ENCODE measurements at places on chromosomes 4 and X.

DNA sequence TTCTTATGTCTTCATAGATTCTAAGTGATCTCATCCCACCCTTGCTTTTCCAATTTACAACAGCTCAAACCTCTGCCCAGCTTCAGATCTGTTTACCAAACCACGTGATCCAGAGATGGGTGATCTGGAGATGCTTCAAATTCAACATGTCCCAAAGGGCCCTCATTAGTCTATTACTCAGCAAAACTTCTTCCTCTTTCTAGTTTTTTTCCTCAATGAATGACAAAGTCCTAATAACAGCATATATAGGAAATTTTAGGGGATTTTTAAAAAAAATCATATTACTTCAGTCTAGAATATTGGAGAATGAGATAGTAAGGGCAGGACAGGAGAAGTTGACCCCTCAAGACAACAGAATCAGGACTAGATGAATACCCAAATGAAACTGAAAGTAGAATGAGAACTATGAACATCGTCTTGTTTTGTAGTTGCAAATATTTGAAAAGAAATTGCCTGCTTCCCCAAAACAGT is 127.1 kb downstream of the CFAP299 start:
- DNase-seq: no peak

DNA sequence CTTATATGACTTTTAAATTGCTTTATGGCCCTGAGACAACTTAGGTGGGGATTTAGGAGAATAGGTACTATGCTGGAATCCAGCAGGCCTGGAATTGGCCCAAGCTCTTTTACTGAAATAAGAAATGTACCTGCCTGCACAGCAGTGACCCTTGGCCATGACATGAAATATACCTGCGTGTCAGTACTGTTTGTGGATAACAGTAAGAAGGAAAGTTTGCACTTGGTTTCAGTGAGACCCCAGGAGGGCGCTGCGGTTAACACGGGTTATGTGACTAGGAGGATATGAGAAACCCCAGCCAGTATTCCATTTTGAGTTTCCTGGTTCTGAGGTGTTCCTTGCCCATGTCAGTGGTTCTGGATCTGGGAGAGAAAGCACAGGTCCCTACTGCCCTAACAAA is 5.3 kb downstream of the MTM1 start:
- DNase-seq: no peak

GRCh38 chrX:53476371-53476770 is 42.2 kb upstream of the HSD17B10 start:
- no peak for DNase-seq

- no peak for DNase-seq
These were observed at the start of gene IRS4 for GRCh38 chrX:108736509-108737479. Gene IRS4, minus strand, starts transcription at chrX:108736563.

- peak; percentile 45 for DNase-seq
These were observed 136.0 kb downstream of the GUCY2F start for GRCh38 chrX:109345856-109346255.

- no peak for DNase-seq
These were observed 176.3 kb downstream of the ENOX2 start for GRCh38 chrX:130726661-130727060.

DNA sequence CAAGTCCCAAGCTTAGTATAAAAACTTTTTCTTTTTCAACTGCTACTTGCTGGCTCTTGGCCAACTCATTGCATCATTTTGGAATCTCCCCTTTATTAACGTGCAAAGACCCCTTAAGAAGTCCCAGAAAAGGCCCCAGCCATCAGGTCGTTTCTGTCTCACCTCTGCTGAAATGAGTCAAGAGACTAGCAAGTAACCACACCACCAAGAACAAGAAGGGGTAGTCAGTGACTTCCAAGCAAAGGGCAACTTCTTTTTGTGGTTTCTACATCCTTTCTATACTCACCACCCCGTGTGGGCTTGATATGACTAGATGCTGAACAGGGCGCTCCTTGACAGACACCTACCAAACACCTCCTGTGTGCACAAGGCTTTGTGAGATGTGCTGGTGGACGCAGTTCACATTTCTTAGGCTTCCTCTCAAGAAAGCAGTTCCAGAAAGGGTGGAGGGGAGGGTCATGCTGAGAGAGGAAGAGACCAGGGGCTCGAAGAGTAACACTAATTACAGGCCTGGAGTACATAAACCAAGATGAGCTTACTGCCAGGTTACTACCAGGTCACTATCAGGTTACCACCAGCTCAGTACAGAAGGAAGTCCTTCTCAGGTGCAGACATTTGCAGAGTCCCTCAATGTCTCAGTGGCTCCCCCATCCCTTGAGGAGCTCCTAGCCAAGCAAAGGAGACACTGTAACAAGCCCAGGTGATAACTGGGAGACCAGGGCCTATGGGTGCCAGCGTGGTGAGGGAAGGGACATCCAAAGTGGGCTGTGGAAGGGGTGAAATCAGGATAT is 19.3 kb downstream of the JAKMIP1 start:
- no peak for DNase-seq

DNA sequence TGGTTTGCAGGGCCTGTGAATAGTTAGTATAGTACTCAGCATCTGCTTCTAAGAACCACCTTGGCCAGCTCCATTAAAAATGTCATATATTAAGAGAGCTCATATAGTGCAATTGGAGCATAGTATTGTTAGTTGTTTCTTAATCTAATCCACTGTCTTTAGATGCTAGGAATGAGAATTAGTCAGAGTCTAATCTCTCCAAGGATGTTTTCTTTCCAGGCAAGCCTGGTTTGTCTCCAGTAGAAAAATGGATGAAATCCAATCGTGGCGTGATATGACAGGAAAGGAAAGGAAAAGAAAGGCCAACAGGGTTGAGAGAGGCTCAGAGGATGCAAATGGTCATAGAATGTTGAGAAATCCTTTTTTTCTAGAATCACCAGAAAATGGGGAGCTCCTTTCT is 15.0 kb upstream of the TMEM164 start:
- no peak for DNase-seq

DNA sequence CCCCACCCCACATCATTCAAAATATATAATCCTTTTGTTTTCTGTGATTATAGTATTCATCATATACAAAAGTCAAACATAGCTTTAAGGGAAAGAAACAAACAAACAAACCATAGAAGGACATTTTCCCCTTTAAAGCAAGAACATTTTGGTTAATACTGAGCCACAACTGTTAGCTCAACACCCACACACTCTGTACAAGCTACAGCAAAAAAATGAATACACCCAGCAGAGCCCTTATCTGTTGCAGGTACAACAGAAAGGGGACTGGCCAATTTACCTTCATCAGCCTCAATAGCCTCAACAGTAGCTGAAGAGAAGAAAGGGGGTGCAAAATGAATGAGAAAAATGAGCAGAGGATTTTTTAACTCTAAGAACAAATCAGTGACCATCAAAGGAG is 318.4 kb downstream of the PPP3CA start:
- DNase-seq: no peak

DNA sequence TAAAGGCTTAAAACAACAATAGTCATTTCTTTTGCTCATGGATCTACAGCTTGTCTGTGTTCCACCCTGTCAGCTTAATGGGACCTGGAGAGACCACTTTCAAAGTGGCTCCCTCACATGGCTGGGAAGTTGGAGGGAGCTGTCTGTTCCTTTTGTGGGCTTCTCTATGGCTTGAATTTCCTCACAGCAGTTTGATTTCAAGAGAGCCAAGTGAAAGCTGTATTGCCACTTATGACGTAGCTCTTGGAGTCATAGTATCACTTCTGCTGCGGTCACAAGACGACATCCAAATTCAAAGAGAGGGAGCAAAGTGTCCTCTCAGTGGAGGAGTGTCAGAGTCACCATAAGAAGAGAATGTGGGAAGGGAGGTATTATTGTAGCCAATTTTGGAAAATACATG is 22.7 kb upstream of the ACSL1 start:
- DNase-seq: no peak

DNA sequence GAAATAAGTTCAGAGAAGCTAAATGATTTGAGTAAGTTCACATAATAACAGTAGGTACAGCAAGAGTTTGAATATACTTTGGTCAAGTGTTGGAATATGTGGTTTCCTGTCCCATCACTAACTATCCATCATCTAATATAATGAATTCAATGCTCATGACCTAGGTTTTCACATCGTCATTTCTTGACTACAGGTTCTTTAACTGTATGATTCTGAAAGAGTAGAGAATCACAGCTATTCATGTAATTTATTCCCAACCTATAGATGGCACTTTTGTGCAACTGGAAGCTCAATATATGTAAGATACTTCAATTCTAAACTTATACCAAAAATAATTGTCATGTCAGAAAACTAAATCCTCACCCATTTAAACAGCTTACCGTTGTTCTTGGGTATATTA is 53.1 kb downstream of the TIGD2 start:
- no peak for DNase-seq

DNA sequence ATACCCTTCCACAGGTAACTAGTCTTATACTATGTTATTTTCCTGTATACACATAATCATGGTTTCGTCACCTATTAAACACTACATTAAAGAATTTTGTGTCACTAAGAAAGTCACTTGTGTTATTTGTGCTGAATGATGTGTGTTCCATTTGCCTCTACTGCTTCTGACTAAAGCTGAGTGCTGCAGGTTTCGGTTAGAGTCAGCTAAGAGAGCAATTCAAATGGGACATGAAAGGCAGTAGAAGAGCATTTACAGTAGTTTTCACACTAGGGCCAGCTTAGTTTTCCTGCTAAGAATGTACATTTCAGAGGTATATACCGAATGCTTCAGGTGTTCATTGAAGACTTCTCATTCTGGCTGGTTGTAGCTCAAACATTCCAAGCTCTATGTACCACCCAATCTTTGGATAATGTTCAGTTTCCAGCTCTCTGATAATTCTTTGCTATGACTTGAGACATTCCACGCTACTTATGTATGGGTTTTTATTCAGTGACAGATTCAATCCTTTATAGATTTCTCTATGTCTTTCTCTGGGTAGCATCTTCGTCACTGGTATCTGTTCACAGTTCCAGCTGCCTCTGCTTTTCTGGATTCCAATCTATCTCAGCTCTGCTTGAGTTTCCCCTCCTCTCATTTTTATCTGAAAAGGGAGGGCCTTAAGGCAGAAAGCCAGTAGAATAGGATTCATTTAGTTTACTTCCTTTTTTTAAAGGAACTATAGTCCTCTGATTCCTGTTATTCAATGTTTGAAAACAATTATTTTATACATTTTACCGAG is 164.4 kb downstream of the CXXC4 start:
- no peak for DNase-seq

GRCh38 chr4:6239486-6239885 is 30.2 kb upstream of the WFS1 start:
- no peak for DNase-seq

GRCh38 chrX:40105835-40106675 is 8.3 kb upstream of the BCOR start:
- DNase-seq: peak; percentile 18

- DNase-seq: no peak
These were observed 168.7 kb downstream of the NR3C2 start for GRCh38 chr4:148273501-148273986.

GRCh38 chr4:174550541-174550940 is 28.3 kb upstream of the HPGD start:
- no peak for DNase-seq

DNA sequence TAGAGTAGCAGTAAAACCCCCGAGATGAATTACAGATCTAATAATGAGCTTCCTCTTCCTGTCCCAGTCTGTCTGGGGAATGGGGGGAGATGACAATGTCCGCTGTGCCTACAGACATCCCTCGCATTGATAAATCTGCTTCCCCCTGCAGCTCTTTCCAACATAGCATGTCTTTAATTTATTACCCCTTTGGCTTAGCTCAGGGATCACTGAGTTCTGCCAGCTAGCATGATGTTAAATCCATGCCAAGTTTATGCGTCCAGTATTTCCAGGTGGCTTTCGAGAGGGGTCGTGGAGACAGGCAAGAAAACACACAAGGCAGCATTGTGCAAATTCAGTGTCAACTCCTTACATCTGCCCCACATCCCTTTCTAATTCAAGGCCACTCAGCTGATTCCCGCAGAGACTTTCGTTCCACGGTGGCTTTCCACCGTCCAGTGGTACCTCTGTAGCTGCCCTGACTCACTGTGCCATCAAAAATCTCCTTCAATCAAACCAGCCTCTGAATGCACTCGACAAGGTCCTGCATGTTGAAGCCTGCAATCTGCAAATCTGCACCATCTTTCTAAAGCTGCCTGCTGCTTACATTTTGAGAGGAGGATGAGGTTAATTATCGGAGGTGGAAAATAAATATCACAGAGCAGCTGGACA is 75.1 kb downstream of the MXRA5 start:
- peak; percentile 31 for DNase-seq

- no peak for DNase-seq
These were observed 113.7 kb upstream of the LSM6 start for GRCh38 chr4:146061610-146062334.
